NCI-H82 (cell line): ENCODE measurements at places on chromosomes 12 and 14.

- DNase-seq: no peak
Observed at GRCh38 chr12:72281126-72281525, 9.0 kb downstream of the TRHDE start.

DNA sequence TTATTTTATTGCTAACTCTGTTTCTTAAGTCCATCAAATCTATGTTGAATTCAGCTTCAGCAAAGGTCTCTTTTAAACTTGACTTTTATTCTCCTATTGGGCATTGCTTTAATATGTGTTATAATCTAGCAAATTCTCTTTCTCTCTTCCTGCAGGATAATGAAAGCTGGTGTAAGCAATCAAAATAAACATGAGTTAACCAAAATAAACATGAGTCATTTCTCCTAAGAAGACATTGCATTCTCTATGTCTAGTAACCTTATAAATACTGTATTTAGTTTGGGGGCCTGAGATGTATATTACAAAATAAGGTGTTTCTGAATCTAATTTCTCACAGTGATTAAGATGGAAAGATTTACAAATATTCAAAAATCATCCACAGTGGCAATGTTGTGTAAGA, 739.1 kb upstream of the ATXN7L3B start:
- DNase-seq: no peak

- DNase-seq: no peak
Observed at GRCh38 chr12:4280351-4281163, 7.0 kb downstream of the CCND2 start.

DNA sequence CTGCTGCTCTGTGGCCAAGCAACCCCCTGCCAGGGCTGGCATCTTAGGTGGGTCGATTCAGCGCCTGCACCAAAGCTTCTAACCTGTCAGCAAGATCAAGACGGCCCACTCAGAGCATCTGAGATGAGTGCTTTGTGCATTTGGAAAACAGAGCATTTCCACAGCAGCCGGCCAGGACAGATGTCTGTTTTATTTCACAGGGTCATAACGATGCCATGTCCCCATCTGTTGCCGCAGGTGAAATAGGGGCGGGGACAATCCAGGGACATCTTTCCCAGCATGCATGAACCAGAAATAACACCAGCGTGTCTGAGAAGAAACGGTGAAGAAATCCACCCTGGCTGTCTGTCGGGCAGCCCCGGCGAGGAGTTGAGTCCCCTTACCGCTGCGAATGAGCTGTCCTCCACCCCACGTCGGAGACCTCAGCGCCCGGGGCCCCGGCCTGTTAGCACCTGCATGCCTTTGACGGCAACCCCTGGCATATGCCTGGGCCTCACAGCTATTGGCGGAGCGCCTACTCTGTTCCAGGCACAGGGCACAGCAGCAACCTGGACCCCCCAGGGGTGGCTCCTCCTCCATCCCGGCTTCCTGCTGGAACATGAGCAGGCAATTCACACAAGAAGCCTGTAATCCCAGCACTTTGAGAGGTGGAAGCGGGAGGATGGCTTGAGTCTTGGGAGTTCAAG, 30.6 kb upstream of the ULK1 start:
- peak; percentile 55 for DNase-seq

DNA sequence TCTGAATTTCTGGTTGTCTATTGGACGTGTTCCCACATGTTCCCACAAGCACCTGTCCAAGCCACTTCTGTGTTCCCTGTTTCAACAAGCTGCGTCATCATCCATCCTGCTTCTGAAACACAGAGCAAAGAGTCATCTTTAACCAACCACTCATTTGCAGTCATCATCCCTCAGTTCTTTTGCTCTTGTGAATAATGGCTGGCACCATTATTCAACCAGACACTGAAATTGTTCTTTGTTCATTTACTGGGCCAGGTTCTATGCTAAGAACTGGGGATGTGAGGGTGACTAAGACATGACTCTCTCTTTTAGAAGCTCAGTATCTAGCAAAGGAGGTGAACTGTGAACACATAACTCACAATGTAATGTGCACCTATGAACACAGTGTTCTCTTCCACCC, 40.7 kb upstream of the ANO4 start:
- DNase-seq: no peak

GRCh38 chr12:79347866-79348265, 342.9 kb downstream of the PAWR start:
- DNase-seq: no peak

GRCh38 chr12:60176891-60177290, 581.1 kb downstream of the SLC16A7 start:
- DNase-seq: no peak

DNA sequence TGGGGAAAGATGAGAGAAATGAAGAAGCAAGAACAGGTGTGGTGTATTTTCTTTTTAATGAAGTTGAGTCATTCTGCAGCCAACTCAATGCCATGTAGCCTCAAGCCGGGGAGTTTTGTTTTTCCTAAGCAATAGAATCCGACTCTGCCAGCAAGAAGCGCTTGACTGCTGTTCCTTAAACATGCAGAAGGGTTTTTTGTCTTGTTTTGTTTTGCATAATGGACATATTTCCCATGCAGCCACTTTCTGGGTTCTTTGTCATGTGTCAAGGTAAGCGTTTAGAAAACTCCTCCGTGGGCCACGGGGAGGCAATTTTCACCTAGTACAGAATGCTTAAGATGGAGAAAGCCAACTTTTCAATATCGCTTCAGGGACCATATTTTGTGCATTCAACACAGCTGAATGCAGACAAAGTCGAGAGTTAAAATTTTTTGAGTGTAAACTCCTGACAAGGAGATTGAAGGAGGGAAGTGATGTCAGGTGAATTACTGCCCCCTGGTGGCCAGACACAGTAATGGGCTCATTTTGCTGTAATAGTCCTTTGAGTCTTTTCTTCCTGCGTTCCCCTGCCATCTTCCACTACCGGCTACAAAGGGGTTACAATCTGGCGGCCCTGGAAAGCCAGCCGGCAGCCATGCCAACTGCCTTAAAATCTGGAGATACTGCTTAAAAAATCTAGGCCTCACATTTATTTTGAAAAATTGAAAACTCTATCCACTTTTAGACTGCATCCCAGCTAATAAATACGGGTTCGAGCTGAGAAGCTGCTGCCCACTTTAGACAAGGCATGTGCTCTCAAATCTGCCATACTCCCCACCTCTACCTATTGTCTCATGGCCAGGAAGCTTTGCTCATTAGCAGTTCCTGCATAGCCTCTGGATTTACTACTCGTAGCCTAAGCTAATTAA, 3.2 kb upstream of the FICD start:
- peak; percentile 92 for DNase-seq

GRCh38 chr12:128571906-128572810, 251.6 kb downstream of the SLC15A4 start:
- no peak for DNase-seq

GRCh38 chr12:104707794-104708558, 250.1 kb downstream of the SLC41A2 start:
- no peak for DNase-seq

DNA sequence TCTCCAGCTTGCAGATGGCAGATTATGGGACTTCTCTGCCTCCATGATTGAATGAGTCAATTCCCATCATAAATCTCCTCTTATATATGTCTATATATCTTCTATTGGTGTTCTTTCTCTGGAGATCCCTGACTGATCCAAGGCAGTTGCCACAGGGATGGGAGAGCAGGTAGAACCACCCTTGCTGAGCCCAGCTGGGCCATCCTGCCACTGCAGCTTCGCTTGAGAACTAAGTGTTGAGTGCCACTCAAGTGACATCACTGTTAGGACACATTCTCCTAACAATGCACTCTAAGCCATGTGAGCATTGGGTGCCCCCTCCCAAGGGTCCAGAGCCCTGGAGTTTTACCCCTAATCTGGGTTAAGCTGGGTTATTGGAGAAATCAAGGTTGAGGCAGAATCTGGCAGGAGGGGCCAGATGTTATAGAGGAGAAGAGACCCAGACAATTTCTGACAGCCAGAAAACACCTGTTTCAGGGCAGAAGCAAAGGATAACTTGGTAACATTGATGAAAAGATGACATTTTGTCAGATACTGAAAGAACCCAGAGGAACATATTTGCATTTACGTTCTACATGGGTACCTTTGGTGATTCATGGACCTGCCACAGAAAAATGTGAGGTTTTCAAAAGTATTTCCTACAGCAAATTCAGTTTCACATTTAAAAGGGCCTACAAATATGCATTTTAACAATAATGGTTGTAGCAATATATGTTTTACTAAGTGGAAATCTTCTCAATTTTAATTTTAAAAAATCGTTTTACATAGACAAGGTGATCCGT, 57.2 kb upstream of the MAX start:
- DNase-seq: no peak

- DNase-seq: no peak
Observed at GRCh38 chr12:10130042-10130441, at the start of gene CLEC7A. TSS of gene CLEC7A (minus strand) at chr12:10130199. CDS start at chr12:10130082, 117 bp downstream.

DNA sequence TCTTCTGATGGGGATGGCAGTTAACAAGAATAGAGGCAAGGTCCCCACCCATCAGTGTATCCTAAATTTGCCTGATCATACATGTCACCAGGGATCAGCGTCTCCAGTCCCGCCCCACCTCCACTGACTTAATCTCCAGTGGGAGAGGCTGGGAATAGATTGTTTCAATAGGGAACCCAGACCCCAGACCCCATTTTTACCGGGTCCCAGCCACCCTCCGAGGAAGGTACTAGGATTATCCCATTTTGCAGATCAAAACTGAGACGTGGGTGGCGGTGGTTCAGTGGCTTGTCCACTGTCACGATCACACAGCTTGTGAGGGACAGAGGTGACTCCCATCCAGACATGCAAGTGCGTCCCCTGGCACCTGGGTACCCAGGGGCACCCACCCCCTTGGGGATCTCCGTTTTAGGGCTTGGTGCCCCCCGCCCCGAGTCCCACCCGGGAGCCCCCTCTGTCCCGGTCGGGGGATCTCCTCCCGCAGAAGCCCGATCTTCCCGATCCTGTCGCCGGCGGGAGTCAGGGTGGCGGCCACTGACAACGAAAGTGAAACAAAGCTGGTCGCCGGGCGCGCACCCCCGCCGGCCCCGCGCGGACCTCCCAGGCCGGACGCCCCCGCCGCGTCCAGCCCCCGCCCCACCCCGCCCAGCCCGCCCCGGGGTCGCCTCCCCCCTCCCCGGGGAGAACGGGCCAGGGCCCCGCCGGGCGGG, 523 bp downstream of the WSB2 start:
- DNase-seq: peak; percentile 59

DNA sequence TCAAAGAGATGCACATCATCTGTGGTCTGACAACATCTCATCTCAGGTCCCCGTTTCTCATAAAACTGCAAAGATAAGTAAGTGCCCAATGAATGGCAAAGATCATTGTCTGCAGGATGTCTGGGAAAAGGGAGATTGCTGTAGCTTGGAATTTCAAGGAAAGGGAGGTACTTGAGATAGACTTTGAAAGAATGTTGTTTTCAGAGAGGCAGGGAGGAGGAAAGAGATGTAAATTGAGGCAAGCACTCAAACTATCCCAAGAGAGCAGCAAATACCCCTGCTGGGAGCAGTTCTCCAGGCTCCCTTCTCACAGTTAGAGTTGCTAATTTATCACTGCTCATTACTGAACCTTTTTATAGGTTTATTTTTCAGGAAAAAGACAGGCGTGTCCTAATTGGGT, 107.1 kb downstream of the MYRFL start:
- DNase-seq: no peak

GRCh38 chr14:46036099-46036498, 615.5 kb downstream of the RPL10L start:
- DNase-seq: no peak

DNA sequence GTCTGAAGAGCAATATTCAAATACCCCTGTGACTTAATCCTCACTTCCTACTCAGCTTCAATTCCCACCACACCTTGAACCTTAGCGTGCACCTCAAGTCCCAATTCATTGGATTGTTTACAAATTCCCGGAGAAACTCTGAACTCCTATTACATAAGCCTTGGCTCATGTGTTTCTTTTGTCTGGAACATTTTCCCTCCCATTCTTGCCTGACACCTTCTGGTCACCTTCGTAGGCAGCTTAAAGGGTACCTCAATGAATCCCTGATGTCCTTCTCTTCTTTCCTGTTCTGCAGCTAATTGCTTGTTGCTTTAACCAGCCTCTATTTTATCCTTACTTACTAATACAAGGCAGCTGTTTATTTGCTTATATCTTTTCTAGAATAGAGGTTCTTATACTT, 85.0 kb upstream of the SEL1L start:
- DNase-seq: no peak

DNA sequence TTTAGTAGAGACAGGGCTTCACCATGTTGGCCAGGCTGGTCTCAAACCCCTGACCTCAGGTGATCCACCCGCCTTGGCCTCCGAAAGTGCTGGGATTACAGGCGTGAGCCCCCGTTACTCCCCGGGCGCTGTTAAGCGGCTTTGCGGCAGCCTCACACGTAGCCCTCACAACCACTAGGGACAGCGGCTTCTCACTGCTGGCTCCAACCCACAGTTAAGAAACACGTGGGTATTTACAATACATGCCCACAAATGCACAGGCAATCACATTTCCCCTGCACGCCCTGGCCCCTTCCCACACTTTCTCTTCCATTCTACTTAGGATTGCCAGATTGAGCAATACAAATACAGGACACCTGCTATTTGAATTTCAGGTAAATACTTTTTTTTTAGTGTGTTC, 37.0 kb upstream of the EIF5 start:
- DNase-seq: peak; percentile 70

GRCh38 chr14:64442300-64442988, 22.9 kb upstream of the AKAP5 start:
- DNase-seq: no peak

GRCh38 chr12:3274664-3275063, 197.5 kb downstream of the TSPAN9 start:
- no peak for DNase-seq

DNA sequence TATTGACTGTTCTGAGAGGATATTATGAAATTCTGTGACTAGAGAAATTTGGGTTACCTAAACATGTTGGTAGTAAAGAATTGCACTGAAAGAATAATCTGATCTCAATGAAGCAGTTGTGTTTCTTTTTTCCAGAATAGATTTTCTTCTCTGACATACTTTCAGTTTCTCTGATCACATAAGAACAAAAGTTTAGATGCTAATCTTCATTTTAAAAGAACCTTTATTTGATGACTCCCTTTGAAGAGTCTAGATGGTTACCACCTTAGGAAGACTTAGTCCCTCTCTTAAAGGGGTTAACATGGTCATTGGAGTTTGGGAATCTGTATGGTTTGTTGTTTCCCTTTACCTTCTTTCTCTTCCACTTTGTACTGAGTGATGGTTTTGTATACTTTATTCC, 58.6 kb downstream of the MON2 start:
- no peak for DNase-seq
